ENCODE measurements at places on chromosomes 16 and 17.

- no peak for DNase-seq
Measured at GRCh38 chr16:85205747-85206471, 93.6 kb upstream of the CIBAR2 start.

DNA sequence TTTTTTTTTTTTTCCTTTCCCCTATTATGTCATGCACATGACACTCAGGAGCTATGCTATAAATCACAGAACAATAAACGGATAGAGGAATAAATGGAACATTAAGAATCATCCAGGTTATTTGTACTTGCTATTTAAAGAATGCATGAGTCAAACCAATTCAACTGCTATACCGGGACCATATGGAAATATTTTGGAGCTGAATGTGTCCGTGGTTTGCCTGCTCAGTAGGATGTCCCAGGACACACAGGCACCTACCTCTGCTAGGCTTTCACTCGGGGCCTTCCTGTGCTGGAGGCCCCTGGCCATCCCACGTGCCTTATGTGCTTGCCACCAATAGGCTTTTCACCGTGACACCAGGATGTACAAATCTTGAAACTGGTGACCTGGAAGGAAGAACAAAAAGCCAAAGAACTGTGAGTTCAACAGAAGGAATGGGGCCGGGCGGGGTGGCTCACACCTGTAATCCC is 15.3 kb upstream of the SEC14L1 start:
- DNase-seq, result no peak

GRCh38 chr16:69494991-69495392 is 70.6 kb downstream of the CYB5B start:
- peak; percentile 5 for DNase-seq

DNA sequence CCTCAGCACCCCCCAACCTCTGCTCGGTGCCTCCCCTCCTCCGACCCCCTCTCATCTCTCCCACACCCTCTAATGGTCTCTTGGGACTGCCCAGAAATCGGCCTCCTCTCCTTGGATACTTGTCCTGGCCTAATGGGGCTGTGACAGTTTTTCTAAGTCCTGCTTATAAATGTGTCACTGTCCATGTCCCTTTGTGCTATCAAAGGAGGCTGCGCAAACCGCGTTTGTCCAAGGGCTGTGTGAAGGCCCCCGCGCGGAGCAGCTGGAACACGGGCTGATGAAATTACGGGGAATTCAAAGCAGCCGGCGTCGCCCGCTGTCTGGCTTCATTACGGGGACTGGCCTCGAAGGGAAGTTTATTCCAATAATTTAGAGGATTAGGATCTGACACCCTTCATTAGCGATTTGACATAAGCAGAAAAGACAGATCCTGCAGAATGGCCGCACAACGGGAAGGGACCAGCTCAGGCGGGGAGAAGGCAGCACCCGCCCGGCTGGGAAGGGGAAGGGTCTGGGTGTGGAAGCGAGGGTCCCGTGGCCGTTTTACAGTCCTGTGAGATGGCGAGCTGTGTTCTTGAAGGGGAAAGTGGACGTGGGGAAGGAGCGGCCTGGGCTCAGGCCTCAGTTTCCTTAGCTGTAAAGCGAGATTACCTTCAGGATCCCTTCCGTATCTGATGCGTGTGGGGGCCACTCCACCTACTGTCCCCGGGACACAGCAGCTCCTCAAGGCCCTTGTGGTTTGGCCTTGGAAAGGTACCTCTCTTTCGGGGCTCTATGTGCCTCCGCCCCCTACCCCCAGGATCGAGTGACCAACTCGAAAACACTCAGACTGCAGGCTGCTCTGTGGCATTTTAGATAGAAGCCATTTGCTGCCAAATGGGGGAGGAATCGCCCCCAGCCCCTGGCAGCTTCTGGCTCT is 1.6 kb upstream of the WFIKKN2 start:
- no peak for DNase-seq

All from activated T-cell treated with anti-CD3 and anti-CD28 coated beads for 1 hour (primary cell).